Bronchial epithelial cell (primary cell): ENCODE measurements at places on chromosomes 4 and X. TPM values are rescaled to one million over a fixed set of nuclear protein-coding genes. Genes with fewer than 3 reads are reported as not detected.

DNA sequence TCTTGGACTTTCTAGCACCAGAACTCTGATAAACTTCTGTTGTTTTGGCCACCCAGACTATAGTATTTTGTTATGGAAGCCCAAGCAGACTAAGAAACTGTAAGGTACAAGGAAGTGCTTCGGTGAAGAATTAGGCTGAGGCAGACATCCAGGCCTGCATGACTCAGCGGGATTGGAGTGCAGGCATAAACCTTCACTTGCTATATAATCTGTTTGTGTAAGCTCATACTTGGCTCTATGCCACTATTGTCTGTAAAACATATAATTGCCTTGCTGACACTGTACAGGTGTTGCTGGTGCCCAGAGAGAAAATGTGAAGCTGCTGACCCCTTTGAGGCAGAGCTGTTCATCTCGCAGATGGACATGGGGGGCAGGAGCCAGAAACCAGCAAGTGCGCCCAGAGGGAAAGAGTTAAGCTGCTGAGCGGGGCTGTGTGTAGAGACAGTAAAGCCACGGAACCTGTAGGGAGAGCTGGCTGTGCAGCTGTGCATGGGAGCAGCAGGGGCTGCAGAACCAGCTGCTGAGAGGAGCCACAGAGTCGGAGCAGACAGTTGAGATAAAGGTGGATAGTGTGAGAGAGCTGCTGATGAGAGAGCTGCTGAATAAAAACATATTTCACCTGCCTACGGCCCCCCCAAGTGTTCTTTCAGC, 96.2 kb downstream of the RBM46 start:
- peak; percentile 53 for DNase-seq

GRCh38 chr4:174365018-174365587, 81.4 kb downstream of the CEP44 start:
- DNase-seq = peak; percentile 41

DNA sequence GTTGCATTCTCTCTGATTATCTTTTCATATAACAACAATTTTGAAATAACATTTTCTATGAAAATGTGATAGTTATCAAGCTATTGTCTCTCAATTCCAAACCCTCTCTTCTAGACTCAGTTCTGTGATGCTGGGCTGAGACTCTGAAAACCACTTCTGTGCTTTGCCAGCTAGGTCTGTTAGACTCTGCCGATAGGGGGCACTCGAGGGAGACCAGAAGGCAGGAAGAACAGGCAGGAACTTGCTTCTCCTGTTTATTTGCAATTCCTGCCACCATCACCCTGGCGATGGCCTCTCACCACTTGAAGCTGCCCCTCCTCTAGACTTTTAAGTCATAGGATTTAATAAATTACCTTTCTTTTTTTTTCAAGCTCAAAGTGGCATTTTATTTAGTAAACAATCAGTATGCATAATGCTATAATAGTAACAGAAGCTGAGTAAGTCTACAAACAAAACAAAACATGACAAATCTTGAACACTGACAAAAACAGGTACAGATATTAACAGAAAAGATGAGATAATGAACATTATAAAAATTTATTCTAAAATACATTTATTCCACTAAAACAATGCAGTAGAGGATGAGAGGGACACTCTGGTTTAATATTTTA, 49.7 kb downstream of the RASL11B start:
- peak; percentile 76 for DNase-seq

GRCh38 chr4:99720206-99720605, 62.6 kb upstream of the C4orf54 start:
- no peak for DNase-seq

DNA sequence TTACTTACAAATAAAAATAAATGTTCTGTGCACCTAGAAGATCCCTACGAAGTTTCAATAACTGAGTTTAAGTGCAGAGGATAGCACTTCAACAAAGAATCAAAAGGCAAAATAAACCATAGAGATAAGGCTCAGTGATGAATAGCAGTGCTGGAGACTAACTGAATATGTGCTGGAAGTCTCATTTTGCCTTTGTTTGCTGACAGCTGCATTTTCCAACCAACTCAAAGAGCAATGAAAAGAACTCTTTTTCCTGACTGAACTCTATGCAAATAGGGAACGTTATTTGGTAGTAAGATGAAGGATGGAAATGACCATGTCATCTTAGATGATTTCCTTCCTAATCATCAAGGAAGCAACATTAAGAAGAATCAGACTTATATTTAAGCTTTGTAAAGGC, 32.7 kb upstream of the ADH7 start:
- DNase-seq = no peak

GRCh38 chr4:184104419-184105101, 113.1 kb downstream of the ENPP6 start:
- DNase-seq = no peak

GRCh38 chr4:23889391-23889790, 456 bp downstream of the PPARGC1A start:
- no peak for DNase-seq

DNA sequence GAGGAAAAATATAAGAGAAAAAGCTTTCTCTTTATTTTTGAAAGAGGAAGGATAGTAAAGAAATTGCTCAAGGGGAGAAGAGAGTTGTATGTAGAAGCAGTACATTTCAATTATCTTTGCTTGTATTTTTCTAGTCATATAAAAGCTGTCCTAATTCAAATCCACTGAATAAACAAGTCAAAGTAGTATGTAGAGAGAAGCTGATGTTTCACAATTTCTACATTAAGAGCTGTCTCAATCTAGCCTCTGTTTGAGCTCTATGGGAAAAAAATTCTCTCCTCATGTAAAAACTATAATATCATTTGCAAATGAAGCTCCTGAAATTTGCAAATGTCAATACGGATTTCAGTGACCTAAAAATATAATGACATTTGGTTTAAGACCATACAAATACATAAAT, 52.6 kb downstream of the CHM start:
- no peak for DNase-seq

GRCh38 chr4:74486905-74487304, 42.0 kb downstream of the AREG start:
- DNase-seq = no peak

DNA sequence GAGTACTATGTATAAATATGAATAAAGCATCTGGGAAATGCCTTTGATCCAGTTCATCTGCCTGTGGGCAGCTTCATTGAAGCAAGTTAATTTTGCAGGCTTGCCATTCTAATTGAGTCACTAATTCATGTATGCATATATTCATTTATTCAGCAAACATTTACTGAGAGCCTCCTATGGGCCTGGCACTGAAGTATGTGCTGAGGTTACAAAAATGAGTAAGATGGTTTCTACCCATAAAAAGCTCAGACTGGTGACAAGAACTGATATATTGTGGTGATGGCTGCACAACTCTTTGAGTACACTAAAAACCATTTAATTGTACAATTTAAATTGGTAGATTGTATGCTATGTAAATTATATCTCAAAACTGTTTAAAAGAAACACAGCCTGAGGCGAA, 1.1 kb upstream of the MRPL1 start:
- peak; percentile 10 for DNase-seq

ATP8A1 gene
- 1.4 and 2.1 TPM in 2 replicates for total RNA-seq

VCX gene
- not detected in 2 replicates for total RNA-seq

NPNT gene
- 1.1 and 5.0 TPM in 2 replicates for total RNA-seq

GNRHR gene
- total RNA-seq = under 0.01 and 0.13 TPM in 2 replicates

BEX5 gene
- total RNA-seq = 1.3 and 1.4 TPM in 2 replicates

DOCK11 gene
- 0.26 and 0.38 TPM in 2 replicates for total RNA-seq

SMIM10L2A gene
- 2.1 and 3.8 TPM in 2 replicates for total RNA-seq

CPE gene
- 24.0 and 48.3 TPM in 2 replicates for total RNA-seq

NAAA gene
- total RNA-seq = 13.4 and 26.9 TPM in 2 replicates

STAP1 gene
- total RNA-seq = under 0.01 TPM in 1 of 2 replicates, not detected in the other

MCF2 gene
- under 0.01 and 0.13 TPM in 2 replicates for total RNA-seq

INPP4B gene
- total RNA-seq = 63.2 and 74.8 TPM in 2 replicates

MAGEE1 gene
- total RNA-seq = 0.51 and 0.53 TPM in 2 replicates
